Glomerular endothelial cell (primary cell): ENCODE measurements at places on chromosomes 2 and 18. TPM values are rescaled to one million over a fixed set of nuclear protein-coding genes. Genes with fewer than 3 reads are reported as not detected.

- DNase-seq: no peak
These were observed 44.9 kb downstream of the ZEB2 start for GRCh38 chr2:144475044-144475443.

- DNase-seq: no peak
These were observed 54.4 kb downstream of the STK39 start for GRCh38 chr2:168192839-168193616.

PTH2R gene
- 0.97 TPM in 1 of 2 replicates, not detected in the other for total RNA-seq

- DNase-seq: no peak
These were observed 84.2 kb downstream of the LRRFIP1 start for GRCh38 chr2:237711458-237712150.

- no peak for DNase-seq
These were observed 172.7 kb downstream of the SH3RF3 start for GRCh38 chr2:109301746-109302145.

DUSP19 gene
- 1.4 and 4.3 TPM in 2 replicates for total RNA-seq

- DNase-seq: no peak
These were observed 479 bp downstream of the RNMT start for GRCh38 chr18:13726972-13727331.

GMPPA gene
- 33.8 and 33.9 TPM in 2 replicates for total RNA-seq

XIRP2 gene
- total RNA-seq: 2.8 and 6.5 TPM in 2 replicates

CCL20 gene
- 2.6 and 6.0 TPM in 2 replicates for total RNA-seq

- no peak for DNase-seq
These were observed 49.2 kb upstream of the TUBA3D start for GRCh38 chr2:131426727-131427126.

CYS1 gene
- 0.12 and 1.1 TPM in 2 replicates for total RNA-seq

GRCh38 chr2:102197389-102198137 lies 10.7 kb downstream of the IL1RL2 start:
- no peak for DNase-seq

- no peak for DNase-seq
These were observed 6.4 kb upstream of the PROC start for GRCh38 chr2:127411653-127412369.

SERPINB10 gene
- not detected in 2 replicates for total RNA-seq

SATB2 gene
- 2.6 and 5.0 TPM in 2 replicates for total RNA-seq

DNA sequence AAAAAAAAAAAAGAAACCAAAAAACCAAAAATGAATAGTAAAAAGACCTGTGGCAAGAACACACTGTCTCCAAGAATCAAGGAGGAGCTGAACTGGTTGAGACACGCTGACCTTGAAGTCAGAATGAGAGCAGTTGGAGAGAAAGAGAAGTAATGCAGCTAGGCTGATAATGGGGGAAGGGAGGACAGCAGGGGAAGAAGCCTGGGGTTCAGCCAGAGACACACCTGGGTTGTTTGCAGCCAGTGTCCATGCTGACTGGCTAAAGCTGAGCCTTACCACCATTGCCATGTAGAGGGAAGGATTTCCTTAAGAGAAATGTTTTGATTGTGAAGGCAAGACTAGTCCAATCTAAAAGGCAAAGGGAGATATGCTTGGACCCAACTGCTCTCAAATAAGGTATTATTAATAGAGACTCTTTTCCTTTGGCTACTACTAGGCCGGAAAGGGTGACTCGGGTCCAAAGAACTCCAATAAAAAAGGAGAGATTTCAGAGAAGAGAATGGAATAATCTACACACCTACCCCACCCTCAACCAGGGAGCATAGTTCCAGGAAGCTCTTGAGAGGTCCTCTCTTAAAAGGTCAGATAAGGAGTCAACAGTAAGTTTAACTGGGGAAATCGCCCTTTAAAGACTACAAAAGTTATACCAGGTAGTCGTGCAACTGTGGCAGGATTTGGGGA lies 25.2 kb upstream of the REL start:
- DNase-seq: no peak

GRCh38 chr2:190378880-190379237 lies 29.3 kb upstream of the MFSD6 start:
- no peak for DNase-seq

- DNase-seq: no peak
These were observed 56.6 kb downstream of the INHBB start for GRCh38 chr2:120402508-120402907.

KYNU gene
- total RNA-seq: under 0.01 and 4.0 TPM in 2 replicates

- no peak for DNase-seq
These were observed 60.6 kb upstream of the SLC16A14 start for GRCh38 chr2:230129343-230129742.

UBE2E3 gene
- 98.1 and 134 TPM in 2 replicates for total RNA-seq

DNA sequence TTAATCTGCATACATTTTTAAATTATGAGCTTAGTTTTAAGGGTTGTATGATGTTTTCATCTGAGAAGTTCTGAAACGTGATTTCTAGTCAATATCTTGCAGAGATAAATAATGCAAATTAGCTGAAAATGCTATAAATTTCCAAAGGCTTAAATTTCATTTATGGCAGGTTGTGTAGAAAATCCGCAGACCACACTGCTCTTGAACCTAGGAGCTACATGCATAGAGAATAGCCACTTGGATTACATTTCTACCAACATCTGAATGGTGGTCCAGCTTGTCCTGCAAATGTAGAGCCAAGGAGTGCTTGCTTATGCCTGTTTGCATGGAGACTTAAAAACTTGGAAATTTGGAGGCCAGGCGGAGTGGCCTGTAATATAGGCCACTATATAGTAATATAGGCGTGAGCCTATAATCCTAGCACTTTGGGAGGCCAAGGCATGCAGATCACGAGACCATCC lies 6.8 kb downstream of the MAT2A start:
- DNase-seq: no peak

- DNase-seq: no peak
These were observed 73.2 kb downstream of the HS1BP3 start for GRCh38 chr2:20577495-20578235.

DNA sequence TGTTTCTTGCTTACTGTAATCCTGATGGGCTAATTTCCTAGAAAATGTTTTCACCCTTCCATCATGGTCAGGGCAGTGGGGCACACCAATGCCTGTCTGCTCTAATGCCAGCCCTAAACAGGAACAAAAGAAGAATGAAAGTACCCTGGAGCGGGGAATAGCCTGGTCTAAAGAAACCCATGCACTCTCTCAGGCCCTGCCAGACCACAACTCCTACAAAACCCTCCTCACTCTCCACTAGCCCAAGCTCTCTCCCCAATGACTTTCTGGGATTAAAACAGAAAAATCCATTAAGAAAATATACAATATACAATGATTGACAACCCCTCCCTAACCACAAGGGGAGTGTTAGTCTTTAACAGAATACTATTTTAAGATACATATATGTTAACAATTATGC lies 67.6 kb downstream of the AAK1 start:
- DNase-seq: no peak

GRCh38 chr2:137963535-137964065 lies 673 bp upstream of the HNMT start:
- no peak for DNase-seq

TBR1 gene
- not detected in 2 replicates for total RNA-seq

LAMA3 gene
- total RNA-seq: 1.9 and 4.9 TPM in 2 replicates

DNA sequence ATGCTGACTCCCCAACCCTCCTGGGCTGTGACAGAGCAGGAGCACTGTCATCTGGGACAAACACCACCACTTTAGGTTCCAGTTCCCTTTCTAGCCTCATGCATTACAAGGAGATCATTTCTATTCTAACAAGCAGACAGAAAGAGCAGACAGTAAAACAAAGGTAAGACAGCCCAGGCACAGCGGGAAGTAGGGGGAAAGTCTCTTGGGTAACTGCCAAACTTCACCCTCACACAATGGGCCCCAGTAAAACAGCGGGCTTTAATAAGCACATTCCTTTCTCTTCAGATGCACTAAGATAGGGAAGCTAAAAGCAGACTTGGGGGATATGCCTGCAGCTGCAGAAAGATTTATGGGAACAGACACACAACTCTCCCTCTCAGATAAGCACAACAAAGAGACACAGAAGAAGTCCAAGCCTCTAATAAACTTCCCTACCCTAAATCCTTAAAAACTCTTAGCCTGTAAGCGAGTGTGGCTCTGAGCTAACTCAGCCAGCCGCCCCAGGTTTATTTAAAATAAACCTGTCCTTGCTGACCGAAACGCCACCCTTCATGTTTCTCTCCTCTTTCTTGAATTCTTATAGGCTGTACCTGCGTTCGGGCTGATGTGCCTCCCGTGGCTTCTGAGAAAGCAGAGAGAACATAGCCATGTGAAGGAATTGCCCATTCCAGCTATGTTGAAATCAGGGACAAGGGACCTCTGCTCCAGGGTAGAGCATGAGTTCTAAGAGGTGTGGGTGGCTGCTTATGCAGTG lies 726.8 kb upstream of the DDX18 start:
- no peak for DNase-seq

SERPINB12 gene
- not detected in 2 replicates for total RNA-seq

GRCh38 chr2:29304399-29305060 lies 189.3 kb downstream of the CLIP4 start:
- no peak for DNase-seq

ERMN gene
- total RNA-seq: 0.19 TPM in 1 of 2 replicates, not detected in the other

M1AP gene
- total RNA-seq: not detected in 2 replicates

DNA sequence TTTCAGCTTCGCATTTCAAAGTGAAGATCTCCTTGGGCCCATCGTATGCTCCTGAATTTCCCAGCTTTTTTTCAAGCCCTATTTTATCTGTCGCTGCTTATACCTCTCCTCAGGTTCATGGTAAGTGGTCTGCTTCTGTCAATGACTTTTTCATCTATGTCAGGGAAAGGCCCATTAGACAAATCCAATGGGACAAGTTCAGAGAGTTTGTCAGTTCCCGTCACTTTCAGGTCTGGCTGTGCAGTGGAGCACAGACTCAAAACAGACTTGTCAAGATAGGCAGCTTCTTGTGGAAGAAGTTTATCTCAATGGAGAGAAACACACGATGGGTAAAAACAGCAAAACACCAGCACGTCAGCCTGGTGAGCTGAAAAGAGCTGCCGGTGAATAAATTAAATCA lies 100.9 kb upstream of the KLF7 start:
- no peak for DNase-seq

PXDN gene
- total RNA-seq: 1,281 and 1,930 TPM in 2 replicates

CD8B2 gene
- not detected in 2 replicates for total RNA-seq

DNA sequence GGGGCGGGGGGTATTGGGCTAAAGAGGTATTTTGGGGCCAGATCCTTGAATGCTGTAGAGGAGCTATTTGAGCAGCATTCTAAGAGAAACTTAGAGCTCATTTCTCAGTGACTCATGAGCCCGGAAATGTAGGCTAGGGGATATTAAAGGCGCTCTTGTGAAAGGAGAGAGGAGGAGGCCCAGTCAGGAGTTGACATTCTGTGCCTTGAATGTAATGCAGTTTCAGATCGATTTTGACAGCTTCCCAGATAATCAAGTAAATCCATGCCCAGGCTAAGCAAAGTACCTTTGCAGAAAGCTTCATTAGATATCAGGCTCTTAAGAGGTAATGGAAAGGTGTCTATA lies 1.5 kb downstream of the CAB39 start:
- peak; percentile 29 for DNase-seq

GRCh38 chr18:13379062-13379865 lies 160.7 kb downstream of the LDLRAD4 start:
- DNase-seq: no peak

DNA sequence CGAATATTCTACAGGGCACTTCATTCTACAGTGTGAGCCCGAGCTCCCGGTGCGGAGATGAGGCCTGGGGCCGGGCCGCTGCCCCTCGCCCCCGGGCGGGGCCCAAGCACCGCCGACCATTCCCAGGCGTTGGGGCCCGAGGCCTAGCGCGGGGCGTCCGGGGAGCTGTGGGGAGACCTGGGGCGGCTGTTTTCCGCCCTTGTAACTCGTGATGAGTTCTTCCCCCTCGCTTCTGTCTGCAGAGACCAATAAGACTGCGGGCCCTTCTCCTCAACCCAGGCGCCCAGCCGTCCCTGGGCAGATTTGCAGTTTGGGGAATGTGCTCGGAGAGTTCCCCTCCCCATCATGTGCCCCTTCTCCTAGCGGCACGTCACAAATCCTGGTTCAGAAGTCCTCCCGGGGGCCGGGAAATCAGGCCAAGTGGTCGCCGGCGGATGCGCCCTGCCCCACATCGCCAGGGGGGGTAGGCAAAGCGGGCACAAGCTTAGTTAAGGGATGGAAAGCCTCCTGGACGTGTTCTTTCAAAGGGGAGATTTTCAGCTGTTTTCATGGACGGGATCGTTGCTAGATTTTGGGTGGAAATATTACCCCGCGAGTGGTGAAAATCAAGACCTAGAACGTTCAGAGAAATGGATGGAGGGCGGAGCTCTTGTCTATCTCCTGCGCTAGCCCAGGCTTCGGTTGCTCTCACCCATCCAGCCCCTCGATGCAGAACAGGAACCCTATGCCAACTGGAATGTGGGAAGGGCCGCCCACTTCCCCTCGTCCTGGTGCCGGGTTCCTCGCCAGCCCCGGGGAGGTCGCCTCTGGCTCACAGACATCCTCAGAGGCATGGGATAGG lies 18.8 kb upstream of the HAAO start:
- no peak for DNase-seq

RNPEPL1 gene
- total RNA-seq: 108 and 141 TPM in 2 replicates
